Epithelial cell of umbilical artery (primary cell): ENCODE measurements at places on chromosomes 7 and 10. TPM values are rescaled to one million over a fixed set of nuclear protein-coding genes. Genes with fewer than 3 reads are reported as not detected.

The ANKRD30A gene
- total RNA-seq = not detected in 2 replicates

The SPDYE2 gene
- not detected in 2 replicates for total RNA-seq

The MYL7 gene
- total RNA-seq = not detected in 2 replicates

The TMEM139 gene
- under 0.01 and 0.61 TPM in 2 replicates for total RNA-seq

The CCDC126 gene
- 12.7 and 14.4 TPM in 2 replicates for total RNA-seq

The PAPOLB gene
- total RNA-seq = under 0.01 and 0.15 TPM in 2 replicates

The SDHAF3 gene
- total RNA-seq = 10.1 and 18.1 TPM in 2 replicates

The IFIT1B gene
- total RNA-seq = not detected in 2 replicates
